ENCODE measurements at places on chromosomes 5 and 9. TPM values are rescaled to one million over a fixed set of nuclear protein-coding genes. Genes with fewer than 3 reads are reported as not detected.

GRCh38 chr5:60333005-60333571, 366.9 kb downstream of the DEPDC1B start:
- DNase-seq, result no peak

GRCh38 chr9:88076286-88077070, 61.8 kb downstream of the SPATA31C2 start:
- peak; percentile 61 for DNase-seq

GRCh38 chr9:2107906-2108451, 92.8 kb downstream of the SMARCA2 start:
- DNase-seq, result no peak

GRCh38 chr5:178449163-178450070, 140.8 kb downstream of the COL23A1 start:
- DNase-seq, result no peak

DNA sequence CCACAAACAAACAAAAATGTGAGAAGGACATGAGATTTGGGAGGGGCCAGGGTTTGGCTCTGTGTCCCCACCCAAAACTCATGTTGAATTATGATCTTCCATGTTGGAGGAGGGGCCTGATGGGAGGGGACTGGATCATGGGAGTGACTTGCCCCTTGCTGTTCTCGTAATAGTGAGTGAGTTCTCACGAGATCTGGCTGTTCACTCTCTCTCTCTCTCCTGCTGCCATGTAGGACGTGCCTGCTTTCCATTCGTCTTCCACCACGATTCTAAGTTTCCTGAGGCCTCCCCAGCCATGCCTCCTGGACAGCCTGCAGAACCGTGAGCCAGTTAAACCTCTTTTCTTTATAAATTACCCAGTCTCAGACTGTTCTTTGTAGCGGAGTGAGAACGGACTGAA, 118.7 kb downstream of the RXRA start:
- no peak for DNase-seq

DNA sequence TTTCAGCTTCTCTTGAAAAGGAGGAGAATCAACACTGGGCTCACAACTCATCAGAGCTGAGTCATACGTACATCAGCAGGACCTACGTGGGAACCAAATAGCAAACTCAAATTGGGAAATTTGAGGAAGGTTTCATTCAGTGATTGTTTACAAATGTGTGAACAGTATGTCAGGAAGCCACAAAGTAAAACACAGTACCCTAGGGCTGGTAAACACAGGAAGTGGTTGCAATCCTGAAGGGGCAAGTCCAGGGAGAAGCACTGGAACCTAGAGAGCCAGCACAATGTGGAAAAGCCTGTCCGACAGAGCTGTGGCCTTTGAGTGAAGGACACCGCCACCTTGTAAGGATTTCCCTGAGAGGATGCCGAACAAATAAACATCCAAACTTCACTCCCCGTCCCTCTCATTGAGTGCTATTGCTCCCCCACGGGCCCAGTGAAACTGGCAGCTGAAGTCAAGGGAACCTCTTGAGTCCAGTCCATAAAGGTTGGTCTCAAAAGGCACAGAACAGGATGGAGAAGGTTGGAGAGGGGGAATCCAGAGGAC, 26.7 kb upstream of the RICTOR start:
- DNase-seq, result no peak

GRCh38 chr9:4984171-4984620, 876 bp upstream of the JAK2 start:
- DNase-seq, result no peak

DNA sequence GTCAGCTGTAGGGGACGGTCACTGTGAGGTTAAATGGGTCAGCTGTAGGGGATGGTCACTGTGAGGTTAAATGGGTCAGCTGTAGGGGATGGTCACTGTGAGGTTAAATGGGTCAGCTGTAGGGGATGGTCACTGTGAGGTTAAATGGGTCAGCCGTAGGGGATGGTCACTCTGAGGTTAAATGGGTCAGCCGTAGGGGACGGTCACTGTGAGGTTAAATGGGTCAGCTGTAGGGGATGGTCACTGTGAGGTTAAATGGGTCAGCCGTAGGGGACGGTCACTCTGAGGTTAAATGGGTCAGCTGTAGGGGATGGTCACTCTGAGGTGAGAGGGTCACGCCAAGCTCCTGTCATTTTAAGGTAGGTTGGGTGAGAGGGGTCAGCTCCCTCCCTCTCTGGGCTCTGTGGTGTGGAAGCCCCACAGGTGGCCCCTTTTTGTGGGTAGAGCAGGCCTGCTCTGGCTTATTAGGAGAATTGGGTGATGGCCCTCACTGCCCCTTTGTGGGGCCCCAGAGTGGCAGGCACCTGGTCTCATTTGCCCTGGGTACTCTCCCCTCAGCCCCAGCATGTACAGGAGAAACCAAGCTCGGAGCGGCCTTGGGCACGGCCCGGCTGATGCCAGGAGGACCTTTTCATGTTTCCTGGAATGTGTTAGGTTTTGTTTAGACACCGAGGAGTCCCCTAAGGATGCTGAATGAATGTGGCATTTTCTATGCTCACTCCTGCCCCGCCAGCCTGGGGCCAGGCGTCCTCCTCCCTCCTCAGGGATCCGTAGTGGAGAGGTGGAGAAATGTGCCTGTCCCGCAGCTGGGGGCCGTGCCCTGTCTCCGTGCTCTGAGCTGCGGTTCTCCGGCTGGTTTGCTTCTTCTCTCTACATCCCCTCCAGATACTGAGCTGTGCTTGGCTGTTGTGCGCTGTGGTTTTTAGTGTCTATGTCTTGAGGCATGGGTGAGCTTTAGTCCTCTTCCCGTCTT, 31.4 kb downstream of the AHRR start:
- no peak for DNase-seq

DNA sequence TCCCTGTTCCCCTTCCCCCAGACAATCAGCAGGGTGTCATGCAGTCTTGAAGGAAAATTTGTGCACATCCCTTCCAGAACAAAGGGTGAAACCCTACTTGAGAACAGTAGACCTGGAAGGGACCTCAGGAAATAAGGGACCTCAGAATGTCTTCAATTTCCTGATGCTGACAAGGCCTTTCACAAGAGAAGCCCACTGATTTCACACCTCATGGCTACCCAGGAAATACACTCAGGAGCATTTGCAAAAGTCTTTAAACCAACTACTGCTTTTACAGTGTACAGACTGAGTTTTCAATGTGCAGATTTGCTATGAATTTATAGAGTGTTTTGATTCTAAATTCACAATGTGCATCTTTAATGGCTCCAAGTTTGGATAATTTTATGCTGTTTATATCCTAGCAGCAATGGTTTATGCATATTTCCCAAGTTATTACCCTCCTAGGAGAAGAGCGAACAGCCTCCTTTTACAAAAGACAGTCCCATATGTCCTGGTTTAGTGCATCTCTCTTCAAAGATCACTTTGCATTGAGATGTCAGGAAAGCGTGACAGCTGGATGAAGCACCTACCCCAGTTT, 74.8 kb downstream of the GALNT10 start:
- DNase-seq, result no peak

- DNase-seq, result no peak
Observed at GRCh38 chr5:31916327-31916726, 257.8 kb downstream of the GOLPH3 start.

DNA sequence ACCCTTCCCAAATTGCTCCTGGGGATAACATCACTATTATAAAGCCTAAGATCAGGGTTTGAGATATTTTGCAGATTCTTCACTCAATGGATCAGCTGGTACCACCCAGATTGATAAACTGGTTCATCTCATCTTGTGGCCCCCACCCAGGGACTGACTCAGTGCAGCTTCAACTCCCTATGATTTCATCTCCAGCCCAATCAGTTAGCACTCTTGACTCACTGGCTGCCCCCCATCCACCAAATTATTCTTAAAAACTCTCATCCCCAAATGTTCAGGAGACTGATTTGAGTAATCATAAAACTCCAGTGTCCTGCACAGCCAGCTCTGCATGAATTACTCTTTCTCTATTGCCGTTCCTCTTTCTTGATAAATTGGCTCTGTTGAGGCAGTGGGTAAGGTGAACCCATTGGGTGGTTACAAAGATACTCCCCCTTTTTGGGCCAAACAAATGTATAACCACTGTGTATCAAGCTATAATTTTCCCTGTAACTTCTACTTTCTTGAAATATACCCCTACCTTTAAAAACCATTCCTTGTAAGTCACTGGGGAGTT, 263.3 kb upstream of the IL12B start:
- DNase-seq, result no peak

GRCh38 chr9:100911273-100911672, 117.3 kb upstream of the PLPPR1 start:
- no peak for DNase-seq

GRCh38 chr5:891117-891836, 1.3 kb downstream of the BRD9 start:
- no peak for DNase-seq

- no peak for DNase-seq
Observed at GRCh38 chr9:37353791-37354190, 68.7 kb upstream of the GRHPR start.

GRCh38 chr9:2320114-2320513, 301.5 kb upstream of the VLDLR start:
- no peak for DNase-seq

- no peak for DNase-seq
Observed at GRCh38 chr9:107742531-107743309, 253.2 kb upstream of the KLF4 start.

- DNase-seq, result no peak
Observed at GRCh38 chr5:179378441-179379271, 33.4 kb upstream of the ADAMTS2 start.

DNA sequence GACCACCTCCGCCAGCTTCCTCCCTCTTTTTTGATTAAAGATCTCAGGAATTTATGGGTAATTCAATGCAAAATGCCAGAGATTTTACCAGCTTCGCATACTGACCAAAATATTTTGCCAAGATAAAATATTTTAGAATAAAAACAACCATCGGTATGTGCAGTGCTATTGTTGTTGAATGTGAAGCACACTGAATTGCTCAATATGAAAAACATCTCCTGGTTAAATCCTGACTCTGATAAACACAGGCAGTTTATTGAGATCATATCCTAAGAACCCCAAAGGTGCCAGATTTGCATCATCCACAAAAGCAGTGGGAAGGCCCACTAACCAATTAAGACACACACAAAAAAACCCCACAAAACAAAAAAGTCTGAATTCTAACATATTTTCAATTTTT, 202.4 kb downstream of the GLIS3 start:
- no peak for DNase-seq

GRCh38 chr9:13716601-13717321, 437.3 kb upstream of the MPDZ start:
- no peak for DNase-seq

- DNase-seq, result no peak
Observed at GRCh38 chr5:156920042-156920860, 42.8 kb downstream of the TIMD4 start.

- DNase-seq, result no peak
Observed at GRCh38 chr5:39816156-39816845, 391.5 kb upstream of the DAB2 start.

DNA sequence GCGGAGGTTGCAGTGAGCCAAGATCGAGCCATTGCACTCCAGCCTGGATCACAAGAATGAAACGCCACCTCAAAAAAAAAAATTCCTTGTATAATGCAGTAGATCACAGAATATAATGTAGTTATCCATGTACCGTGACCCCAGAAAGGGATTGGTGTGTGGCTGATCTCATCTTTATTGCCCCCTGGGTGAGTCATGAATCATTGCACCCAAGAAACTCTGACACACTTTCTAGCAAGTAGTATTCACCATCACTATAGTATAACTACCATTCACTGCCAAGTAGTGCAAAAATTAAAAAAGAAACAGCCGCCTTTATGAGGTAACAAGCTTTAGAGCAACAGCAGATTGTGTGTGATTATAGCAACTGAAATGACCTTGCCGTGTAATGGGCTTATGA, 23.7 kb upstream of the ANKH start:
- DNase-seq, result no peak

DNA sequence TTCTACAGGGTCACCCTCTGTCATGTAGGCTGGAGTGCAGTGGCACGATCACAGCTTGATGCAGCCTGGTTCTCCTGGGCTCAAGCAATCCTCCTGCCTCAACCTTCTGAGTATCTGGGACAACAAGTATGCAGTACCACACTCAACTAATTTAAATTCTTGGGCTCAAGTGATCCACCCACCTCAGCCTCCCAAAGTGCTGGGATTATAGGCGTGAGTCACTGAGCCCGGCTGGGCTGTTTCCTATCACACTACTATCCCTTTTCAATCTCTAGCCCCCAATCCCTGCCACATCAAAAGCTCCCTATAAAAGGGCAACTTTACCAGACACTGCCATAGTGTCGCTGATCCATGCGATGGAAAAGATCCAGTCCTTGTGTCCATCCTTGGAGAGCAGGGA, 20.4 kb downstream of the DCAF12 start:
- DNase-seq, result no peak

KLF9 gene
- total RNA-seq, result 0.19 TPM

SLC25A48 gene
- not detected for total RNA-seq

SH2D3C gene
- total RNA-seq, result 6.0 TPM

POLK gene
- total RNA-seq, result 20.0 TPM

SLC36A2 gene
- total RNA-seq, result not detected

AK8 gene
- total RNA-seq, result 1.3 TPM

ALDH1A1 gene
- 0.14 TPM for total RNA-seq

Data from neural crest cell (in vitro differentiated cells).